ENCODE measurements at places on chromosomes 16 and 17.
A peak's percentile ranks its signal among the peaks of the same experiment; 100 is the strongest.

DNA sequence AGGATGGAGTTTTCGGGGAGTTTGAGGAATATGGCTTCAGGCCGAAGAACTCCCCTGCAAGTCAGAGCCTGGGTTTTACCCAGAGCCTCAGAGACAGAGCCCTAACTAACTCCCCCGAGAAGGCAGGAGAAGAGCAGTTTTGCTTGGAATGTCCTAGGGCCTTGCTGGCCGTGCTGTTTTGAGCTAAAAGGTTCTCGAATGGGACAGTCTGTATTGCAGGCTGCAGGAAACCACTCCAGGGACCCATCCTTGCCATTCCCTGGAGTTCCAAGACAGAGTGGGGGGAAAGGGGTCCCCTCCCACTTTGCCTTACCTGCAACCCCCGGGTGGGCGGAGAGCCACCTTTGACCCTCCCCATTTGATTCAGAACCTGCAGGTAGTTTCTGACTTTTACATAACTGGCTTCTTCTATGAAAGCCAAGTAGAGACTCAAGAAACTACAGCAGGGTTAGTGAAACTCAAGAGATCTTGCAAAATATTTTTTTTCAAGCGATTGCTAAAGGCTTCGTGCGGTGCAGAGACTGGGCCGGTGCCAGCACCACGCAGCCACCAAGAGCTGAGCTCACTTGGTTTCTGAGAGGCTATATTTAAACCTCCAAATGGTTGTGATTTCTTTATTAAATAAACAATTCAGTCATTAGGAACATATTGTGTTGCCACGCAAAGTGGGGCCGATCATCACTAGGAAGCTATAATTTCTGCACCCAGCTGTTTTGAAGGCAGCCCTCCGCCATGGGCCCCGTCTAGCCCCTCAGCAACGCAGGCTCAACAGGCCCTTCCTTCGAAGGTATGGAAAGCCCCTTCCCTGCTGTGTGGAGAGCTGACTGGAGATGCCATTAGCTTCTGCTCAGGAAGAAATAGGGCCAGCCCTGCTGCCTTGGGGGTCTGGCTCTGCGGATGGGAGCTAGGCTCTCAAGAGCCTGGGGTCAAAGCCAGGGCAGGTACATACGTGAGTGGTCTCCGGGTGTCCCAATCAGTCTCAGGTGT lies 223.0 kb downstream of the NTN1 start:
- no peak for DNase-seq

GRCh38 chr17:39627712-39628516 lies 1.2 kb downstream of the PPP1R1B start:
- no peak for DNase-seq

DNA sequence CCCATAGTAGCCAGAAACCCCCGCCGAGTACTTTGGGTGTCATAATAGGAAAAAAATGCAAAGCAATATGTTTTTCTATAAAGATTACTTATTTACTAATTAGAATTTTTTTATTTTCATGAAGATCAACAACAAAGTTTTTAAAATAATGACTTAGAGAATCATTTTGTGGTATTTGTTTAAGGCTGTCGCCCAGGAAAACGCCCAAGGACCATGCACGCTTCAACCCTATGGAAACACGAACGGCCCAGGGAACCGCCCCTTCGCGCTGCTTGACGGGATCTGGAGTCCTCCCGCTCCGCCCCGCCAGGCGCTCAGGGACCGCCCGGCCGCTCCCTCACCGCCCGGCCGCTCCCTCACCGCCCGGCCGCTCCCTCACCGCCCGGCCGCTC lies 408 bp upstream of the KPNA2 start:
- peak; percentile 98 for DNase-seq

- DNase-seq = no peak
These were observed 16.5 kb downstream of the CRISPLD2 start for GRCh38 chr16:84836234-84836647.

DNA sequence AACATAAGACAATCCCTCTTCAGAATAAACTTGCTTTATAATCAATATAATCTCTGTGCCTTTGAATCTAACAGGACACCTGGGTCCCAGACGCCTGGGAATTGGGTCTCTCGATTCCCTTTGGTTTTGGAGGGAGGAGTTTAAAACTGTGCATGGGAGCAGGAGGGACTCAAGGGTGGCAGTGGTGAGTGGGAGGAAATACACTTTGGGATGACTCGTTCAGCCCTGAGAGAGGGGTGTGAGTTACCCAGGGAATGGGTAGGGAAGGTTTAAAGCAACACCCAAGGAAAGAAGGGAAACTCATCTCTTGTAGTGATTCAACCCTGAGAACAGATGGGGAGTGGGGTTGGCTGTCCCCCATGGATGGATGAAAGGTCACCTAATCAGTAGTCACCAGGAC lies 1.6 kb downstream of the RANGRF start:
- no peak for DNase-seq

GRCh38 chr16:79618692-79619050 lies 18.1 kb upstream of the MAF start:
- DNase-seq = no peak

GRCh38 chr16:66554021-66554420 lies 1.6 kb downstream of the CKLF start:
- DNase-seq = no peak

GRCh38 chr17:47720754-47721533 lies 12.1 kb upstream of the TBX21 start:
- no peak for DNase-seq

- DNase-seq = no peak
These were observed 941 bp downstream of the PDK2 start for GRCh38 chr17:50096092-50096491.

Measured in NCI-H2171 treated with DMSO at 0.1 percent for 48 hours (cell line).